ENCODE measurements at places on chromosomes 4 and X.

- DNase-seq: no peak
These were observed 2.9 kb downstream of the UBA6 start for GRCh38 chr4:67697860-67698687.

- DNase-seq: no peak
These were observed 36.6 kb downstream of the PHF8 start for GRCh38 chrX:54007682-54008081.

GRCh38 chr4:138894709-138895108 lies 120.9 kb upstream of the NOCT start:
- no peak for DNase-seq

GRCh38 chr4:164700471-164700870 lies 53.5 kb upstream of the SMIM31 start:
- no peak for DNase-seq

DNA sequence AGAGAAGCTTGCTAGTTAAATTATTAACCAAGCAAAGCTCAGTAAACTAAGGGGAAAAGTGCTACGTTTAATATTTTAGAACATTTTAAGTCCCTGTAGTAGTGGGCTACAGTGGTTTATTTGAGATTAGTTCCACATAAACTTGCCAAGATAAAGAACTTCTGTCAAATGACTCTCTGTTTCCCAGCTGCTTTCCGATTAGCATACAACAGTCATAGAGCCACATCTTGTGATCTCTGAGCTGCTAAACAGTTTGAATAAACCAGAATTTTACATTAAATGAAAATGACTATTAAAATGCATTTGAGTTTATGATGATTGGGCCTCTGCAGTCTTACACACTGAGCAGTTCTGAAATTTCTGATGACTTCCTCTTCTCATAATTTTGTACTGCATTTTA lies 568.5 kb downstream of the IQCM start:
- no peak for DNase-seq

DNA sequence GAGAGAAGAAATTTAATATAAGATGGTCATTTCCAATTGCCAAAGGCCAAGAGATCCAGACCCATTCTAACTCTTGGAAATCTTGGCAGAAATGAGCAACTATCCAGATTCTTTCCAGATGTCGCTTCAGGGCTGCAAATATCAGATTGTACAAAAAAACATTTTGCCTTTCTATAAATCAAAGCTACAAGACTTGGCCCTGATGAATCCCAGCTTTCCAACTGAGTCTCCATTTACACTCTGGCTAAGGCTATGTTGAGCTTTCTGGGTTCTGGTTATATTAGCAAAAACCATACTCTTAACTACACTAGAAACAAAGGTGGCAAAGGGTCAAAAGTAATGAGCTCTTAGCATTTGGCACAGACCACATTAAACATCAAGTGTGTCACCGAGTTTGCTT lies 345.8 kb downstream of the OPHN1 start:
- DNase-seq: no peak
